ENCODE measurements at places on chromosomes 1 and 21.

DNA sequence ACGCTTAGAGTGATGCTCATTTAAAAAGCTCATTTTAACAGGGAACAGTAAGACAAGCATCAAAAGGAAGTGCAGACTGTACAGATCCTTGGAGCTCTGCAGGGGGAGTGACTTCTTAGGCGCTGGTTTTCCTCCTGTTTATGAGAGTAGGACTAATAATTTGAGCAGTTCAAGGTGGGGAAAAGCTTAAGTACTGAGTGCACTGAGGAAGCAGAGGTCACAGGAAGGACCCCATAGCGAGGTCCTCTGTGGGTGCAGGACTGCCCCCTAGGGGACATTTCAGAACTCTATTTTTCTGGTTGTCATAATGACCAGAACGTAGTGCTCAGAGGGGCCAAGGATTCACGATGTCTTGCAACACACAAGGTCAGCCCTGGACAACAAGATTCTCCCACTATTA is 112.1 kb downstream of the HLCS start:
- no peak for DNase-seq

- no peak for DNase-seq
Observed at GRCh38 chr1:192584866-192585265, 9.3 kb downstream of the RGS1 start.

DNA sequence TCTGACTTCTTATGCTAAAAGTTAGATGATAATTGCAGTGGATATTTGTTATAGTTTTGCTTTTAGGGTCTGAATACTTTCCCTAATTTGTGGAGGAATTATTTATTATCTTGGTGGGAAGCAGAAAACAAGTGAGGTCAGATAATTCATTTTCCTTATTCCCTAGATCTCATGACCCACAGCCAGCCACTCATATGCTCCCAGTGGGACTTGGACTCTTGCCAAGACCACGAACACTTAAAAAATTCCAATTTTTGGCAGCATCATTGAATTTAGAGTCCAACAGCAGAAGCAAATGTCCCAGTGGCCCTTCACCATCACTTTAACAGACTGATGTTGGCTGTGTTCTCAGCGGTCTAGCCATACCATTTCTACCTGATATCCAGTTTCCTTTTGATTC is 204.2 kb downstream of the HMCN1 start:
- no peak for DNase-seq

DNA sequence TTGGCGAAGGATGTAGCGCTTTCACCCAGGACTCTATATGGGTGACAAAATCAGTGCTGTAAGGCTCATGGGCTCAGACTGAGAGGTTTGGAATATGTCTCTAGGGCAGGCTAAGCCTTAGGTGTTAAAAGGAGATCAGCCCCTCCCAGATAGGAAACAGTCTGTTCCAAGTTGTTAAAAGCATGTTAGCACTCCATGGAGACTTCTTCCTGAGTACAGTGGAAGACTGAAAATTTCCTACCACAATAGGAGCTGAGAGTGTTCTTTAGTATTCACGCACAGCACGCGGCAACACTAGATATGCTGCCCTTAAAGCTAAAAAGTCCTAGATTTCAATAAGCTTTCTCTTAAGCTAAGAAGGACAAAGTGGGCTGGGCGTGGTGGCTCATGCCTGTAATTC is 122.1 kb downstream of the TRABD2B start:
- no peak for DNase-seq

DNA sequence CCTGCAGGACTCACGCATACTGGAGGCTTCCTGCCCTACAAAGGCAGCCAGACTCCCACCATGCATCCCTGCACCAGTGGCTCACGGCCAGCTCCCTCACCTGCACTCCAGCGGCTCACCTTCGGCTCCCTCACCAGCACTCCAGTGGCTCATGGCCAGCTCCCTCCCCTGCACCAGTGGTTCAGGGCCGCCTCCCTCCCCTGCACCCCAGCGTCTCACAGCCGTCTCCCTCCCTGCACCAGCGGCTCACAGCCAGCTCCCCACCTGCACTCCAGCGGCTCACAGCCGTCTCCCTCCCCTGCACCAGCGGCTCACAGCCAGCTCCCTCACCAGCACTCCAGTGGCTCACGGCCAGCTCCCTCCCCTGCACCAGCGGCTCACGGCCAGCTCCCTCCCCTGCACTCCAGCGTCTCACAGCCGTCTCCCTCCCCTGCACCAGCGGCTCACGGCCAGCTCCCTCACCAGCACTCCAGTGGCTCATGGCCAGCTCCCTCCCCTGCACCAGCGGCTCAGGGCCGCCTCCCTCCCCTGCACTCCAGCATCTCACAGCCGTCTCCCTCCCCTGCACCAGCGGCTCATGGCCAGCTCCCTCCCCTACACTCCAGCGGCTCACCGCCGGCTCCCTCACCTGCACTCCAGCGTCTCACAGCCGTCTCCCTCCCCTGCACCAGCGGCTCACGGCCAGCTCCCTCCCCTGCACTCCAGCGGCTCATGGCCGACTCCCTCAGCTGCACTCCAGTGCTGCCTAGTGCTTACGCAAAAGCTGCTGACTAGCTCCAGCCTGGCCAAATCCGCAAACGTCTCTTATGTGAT is 324.5 kb downstream of the NPHP4 start:
- DNase-seq, result no peak

DNA sequence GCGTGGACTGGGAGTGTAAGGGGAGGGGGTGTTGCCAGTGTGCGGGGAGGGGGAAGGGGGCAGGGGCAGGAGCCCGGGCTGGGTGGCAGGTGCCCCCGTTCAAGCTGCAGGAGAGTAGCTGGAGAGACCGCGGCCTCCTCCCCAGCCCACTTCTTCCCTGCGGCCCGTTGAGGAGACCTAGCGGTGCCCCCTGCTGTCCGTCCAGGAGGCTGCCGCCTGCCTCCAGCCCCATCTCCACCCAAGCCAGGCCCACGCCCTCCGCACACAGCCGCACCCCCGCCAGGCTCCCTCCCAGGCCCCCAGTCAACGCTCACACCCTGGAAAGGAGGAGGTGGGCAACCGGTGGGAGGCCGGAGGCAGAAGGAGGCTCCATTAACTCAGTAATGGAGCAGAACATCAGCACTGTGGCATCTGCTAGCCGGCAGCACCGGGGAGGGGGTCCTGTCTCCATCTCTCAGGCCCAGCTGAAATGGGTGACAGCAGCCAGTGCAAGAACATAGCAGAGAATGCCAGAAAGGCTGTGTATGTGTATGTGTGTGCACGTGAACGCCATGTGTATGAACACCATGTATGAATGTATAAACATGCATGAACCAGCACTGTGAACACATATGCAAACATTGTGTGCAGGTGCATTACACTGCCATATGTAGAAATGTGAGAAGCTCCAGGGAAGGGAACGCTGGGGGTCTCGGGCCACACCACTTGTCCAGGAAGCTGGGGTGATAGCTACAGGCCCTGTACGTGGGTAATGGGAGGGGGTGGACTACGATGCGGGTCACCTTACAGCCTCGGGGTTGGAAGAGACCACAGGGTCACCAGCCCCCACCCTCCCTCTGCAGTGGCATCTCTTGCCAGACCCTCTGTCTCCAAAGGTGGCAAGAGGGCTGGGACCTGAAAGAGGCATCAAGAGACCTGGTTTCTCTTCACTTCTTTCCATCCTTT is 84.6 kb downstream of the SYT2 start:
- no peak for DNase-seq

GRCh38 chr1:244064621-244065020 is 13.5 kb downstream of the ZBTB18 start:
- DNase-seq, result no peak

DNA sequence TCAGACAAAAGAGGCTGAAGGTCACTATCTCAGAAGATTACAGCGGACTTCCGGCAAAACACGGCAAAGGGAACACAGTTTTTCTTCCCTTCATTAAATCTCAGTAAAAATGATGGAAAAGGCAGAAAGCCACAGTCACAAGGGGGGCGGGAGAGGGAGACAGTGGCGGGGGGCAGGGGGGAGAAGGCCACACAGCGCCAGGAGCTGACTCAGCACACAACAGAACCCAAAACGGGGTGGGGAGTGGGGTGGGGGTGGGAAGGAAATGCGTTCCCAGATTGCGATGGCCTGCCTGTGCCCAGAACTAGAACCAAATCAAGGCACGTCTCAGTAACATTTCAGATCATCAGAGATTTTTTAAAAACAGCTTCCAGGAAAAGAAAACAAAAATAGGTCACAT is 13.4 kb downstream of the CFAP74 start:
- DNase-seq, result no peak
